ENCODE measurements at places on chromosomes 5 and 9.
A peak's percentile ranks its signal among the peaks of the same experiment; 100 is the strongest.

DNA sequence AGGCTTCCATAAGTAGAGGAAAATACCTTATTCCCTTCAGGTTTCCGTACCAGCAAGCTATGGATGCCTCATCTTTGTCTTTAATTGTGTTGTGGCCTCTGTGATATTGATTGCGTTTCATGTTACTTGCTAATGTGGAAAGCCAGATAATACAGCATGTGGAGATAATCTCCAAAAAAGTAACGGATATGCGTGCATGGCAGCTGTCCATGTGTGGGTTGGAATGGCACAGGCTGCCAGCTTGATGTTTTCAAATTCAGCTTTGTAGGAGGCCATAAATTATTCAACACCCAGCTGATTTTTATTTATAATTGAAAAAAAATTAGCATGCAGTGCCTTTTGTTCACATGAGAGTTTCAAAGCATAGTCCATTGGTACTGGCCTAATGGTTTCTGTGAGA lies 144.9 kb downstream of the GIN1 start:
- DNase-seq, result no peak

GRCh38 chr9:17116400-17116837 lies 18.4 kb upstream of the CNTLN start:
- DNase-seq, result no peak

DNA sequence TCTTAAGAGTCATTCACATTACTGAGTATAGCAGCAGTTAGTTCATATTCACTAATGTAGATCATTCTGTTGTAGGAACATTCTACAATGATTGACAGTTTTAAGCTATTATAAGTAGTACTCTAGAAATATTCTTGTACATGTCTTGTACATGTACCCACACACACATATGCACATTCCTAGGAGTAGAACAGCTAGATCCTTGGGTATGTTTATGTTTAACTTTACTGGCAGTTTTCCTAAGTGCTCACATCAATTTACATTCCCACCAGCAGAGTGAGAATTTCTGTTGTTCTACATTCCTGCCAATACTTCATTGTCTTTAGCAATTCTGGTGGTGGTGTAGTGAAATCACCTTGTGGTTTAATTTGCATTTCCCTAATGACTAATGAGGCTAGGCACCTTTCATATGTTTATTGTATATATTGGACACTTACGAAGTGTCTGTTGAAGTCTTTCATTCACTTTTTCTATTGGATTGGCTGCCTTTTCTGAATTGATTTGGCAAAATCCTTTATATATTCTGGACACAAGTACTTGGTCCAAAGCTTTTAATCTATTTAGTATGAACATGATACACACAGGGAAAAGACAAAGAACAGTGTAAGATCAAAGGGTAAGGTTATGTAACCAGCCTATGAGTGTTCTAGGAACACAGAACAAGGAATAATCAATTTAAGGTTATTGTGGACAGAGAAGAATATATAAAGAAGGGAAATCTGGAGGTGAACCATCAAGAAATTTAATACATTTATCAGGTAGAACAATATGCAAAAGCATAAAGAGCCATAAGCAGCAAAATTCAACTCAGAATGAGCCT lies 95.6 kb downstream of the MLLT3 start:
- no peak for DNase-seq

GRCh38 chr5:142915813-142916424 lies 145.7 kb downstream of the ARHGAP26 start:
- DNase-seq, result no peak

GRCh38 chr9:108755979-108756378 lies 99.8 kb downstream of the ACTL7B start:
- no peak for DNase-seq

GRCh38 chr5:131796793-131797693 lies at the start of gene FNIP1:
Gene FNIP1 (minus strand): TSS chr5:131797017. CDS start chr5:131796921, 96 bp downstream.
- peak; percentile 91 for DNase-seq

DNA sequence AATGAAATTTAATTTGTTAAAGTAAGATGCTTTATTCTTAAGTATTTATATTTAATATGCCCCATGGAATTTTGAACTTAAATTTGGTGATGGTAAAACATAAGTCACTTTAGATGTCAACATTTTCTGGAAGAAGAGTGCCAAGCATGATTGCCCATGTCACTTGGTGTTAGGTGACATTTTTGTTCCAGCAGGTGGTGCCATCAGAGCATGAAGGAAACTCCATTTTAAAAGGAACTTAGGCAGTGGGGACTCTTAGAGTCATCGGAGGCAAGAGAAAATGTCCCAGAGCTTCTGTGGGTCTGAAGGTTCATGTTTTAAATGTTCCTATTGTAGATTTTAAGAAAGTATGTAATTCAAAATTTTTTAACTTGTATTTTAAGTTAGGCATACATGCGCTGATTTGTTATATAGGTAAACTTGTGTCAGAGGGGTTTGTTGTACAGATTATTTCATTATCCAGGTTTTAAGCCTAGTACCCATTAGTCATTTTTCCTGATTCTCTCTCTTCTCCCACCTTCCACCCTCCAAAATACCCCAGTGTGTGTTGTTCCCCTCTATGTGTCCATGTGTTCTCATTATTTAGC lies 789.3 kb downstream of the SEMA5A start:
- DNase-seq, result no peak

DNA sequence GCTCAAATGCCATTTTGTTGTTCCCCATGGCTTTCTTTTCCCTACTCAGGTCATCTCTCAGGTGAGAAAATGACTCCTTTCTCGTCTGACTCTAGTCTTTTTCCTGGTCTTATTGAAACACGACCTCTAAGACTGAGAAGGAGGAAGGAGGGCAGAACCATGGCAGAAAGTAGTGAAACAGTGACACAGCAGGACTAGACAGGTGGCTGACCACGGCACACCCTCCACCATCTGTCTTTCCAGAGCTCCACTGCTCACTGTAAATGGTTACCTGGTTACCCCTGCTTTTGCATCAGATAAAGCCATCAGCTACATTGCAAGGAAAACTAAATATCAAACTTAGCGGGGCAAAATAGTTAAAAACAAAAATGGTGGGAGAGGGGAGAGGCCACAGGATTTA lies 30.9 kb downstream of the NR4A3 start:
- DNase-seq, result no peak

DNA sequence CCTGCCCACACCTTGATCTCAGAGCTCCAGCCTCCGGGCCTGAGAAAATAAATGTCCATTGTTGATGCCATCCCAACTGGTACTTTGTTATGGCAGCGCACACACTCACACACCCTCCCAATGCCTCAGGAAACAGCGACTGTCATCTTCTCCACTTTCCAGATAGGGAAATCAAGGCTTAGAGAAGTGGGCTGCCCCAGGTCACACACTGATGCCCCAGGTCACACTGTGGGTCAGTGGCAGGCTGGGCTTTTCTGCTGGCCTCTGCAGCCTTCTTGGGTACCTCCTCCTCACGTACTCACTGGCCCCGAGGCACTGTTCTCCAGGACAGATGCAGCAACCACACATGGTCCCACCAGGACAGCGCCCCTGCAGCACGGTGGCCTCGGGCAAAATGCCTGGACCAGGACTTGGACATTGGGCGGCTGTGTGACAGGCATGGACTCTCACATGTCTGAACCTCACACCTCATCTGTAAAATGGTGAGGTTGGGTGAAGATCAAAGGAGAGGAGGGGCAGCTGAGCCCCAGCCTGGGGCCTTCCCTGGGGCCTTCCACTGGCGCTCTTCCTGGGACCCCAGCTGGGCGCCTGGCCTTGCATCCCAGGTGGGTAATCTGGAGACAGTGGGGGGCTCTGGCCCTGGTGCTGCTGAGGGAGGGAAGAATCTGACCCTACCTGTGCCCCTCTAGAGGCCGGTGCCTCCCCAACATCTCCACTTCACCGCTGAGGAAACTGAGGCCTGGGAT lies 156.0 kb downstream of the COL23A1 start:
- no peak for DNase-seq

- no peak for DNase-seq
Observed at GRCh38 chr5:111063709-111064322, 7.7 kb upstream of the TSLP start.

- DNase-seq, result no peak
Observed at GRCh38 chr5:191036-191948, at the start of gene LRRC14B. Gene LRRC14B (plus strand): TSS chr5:191495. CDS start chr5:191539, 44 bp downstream.

- no peak for DNase-seq
Observed at GRCh38 chr5:81533629-81534405, 139.9 kb upstream of the ACOT12 start.

DNA sequence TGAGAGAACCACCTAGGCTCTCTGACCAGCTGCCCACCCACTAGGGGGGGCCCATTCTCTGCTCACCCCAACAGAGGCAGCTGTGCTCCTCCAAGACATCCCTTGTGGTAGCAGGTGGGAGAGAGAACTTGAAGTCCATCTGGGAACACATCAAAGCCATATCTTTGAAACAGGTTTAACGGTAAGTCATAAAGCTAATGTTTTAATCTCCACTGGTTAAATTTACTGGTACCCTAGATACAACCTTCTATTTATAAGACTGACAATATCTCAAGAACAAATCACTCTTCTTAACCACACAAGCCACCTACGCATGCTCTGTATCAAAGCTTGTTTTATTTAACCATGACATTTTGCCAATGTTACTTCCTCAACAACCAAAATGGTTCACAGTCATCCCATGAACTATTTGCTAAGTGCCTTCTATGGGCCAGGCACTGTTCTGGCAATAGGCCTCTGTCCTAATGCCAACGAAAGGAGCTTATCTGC lies 20.4 kb downstream of the AUH start:
- no peak for DNase-seq

- DNase-seq, result no peak
Observed at GRCh38 chr9:73845954-73846690, 651.0 kb upstream of the RORB start.

Data from brain pericyte (primary cell).